ENCODE measurements at places on chromosomes 5 and 9.
A peak's percentile ranks its signal among the peaks of the same experiment; 100 is the strongest.

DNA sequence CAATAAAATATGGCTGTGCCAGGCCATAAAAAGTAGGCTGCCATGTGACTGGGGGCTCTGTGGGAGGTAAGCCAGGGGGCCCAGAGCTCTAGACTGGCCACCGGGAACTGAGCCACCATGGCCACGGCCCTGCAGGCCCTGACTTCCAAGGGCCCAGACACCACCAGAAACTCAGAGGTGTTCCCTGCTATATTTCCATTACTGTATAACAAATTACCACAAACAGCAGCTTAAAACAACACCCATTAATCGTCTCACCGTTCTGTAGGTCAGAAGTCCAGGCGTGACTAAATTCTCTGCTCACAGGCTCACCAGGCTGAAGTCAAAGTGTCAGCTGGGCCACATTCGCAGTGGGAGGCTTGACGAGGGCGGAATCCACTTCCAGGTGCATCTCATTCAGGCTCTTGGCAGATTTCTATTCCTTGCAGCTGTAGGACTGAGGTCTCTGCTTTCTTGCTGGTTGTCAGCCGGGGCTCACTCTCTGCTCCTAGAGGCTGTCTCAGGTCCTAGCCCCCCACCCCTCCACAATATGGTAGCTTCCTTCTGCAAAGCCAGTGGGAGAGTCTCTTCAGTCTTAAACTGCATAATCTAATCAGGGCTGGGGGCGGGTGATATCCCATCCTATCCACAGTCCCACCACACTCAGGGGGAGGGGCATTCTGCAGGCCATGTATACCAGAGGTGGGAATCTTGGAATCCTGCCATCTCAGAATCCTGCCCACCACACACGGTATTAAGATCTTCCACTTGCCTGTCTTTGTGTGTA is 125.4 kb downstream of the C5orf15 start:
- H3K36me3 ChIP-seq: no peaks in the 10 kb centered on the region
- no peak overlapping the region for H3K27ac ChIP-seq
- peaks cover 9% of the 10 kb centered on the region for H3K4me1 ChIP-seq
- no peak overlapping the region for H3K4me3 ChIP-seq
- peaks cover 48% of the 10 kb centered on the region for H3K27me3 ChIP-seq

- no peak for DNase-seq
- H3K27me3 ChIP-seq: peaks cover under 1% of the 10 kb centered on the region
- H3K27ac ChIP-seq: no peak overlapping the region
Measured at GRCh38 chr5:122177161-122177560, 47.8 kb downstream of the ZNF474 start.

GRCh38 chr5:122263352-122264030 is 48.5 kb upstream of the SNCAIP start:
- no peaks in the 10 kb centered on the region for H3K27me3 ChIP-seq
- H3K36me3 ChIP-seq: no peaks in the 10 kb centered on the region
- H3K4me3 ChIP-seq: no peak overlapping the region
- no peaks in the 10 kb centered on the region for H3K4me1 ChIP-seq
- no peak overlapping the region for H3K27ac ChIP-seq

- H3K27me3 ChIP-seq: no peaks in the 10 kb centered on the region
- no peak overlapping the region for H3K4me3 ChIP-seq
- peaks cover under 1% of the 10 kb centered on the region for H3K4me1 ChIP-seq
- H3K27ac ChIP-seq: no peak overlapping the region
- no peaks in the 10 kb centered on the region for H3K36me3 ChIP-seq
- DNase-seq: no peak
Measured at GRCh38 chr5:107359916-107360234, 310.9 kb downstream of the EFNA5 start.

DNA sequence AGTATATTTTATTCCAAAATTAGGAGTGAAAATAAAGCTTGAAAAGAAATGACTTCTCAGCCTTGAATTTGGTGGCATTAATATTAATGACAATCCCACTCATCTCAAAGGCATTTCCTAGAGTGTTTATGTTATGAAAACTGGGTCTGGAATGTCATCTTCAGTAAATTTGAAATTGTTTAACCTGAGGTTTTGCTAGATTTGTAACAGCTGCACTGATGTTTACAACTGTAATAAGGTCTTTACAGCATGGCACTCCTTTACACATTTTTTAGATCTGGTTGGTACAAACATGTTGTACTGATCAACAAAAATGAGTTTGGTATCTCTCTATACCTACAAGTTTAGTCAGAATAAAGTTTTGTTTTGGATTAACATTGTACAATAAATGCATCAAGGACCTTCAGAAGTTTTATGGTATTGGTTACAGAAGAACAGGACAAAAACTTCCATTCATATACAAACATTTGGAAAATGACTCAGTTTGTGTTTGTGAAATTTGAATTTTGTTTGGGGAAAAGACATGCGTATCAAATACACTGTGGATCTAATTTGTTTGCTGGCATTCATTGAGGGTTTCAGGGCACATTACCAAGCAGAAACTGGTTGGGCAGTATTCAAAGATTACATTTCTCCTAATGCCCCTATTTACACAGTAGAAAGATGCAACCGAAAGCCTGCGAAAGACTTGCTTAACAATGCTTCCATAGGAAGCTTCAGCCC is 11.6 kb downstream of the FANCC start:
- no peak for DNase-seq
- H3K36me3 ChIP-seq: peaks cover 4% of the 10 kb centered on the region
- H3K27ac ChIP-seq: no peak overlapping the region

- H3K36me3 ChIP-seq: no peaks in the 10 kb centered on the region
- no peak overlapping the region for H3K27ac ChIP-seq
- no peaks in the 10 kb centered on the region for H3K4me1 ChIP-seq
- H3K4me3 ChIP-seq: no peak overlapping the region
- H3K27me3 ChIP-seq: peaks cover 12% of the 10 kb centered on the region
Measured at GRCh38 chr9:134925011-134925511, 7.3 kb upstream of the FCN1 start.

GRCh38 chr5:146540414-146540813 is 24.4 kb upstream of the GPR151 start:
- H3K36me3 ChIP-seq: no peaks in the 10 kb centered on the region
- no peak overlapping the region for H3K4me3 ChIP-seq
- peaks cover 3% of the 10 kb centered on the region for H3K27me3 ChIP-seq
- H3K4me1 ChIP-seq: no peaks in the 10 kb centered on the region
- no peak overlapping the region for H3K27ac ChIP-seq

DNA sequence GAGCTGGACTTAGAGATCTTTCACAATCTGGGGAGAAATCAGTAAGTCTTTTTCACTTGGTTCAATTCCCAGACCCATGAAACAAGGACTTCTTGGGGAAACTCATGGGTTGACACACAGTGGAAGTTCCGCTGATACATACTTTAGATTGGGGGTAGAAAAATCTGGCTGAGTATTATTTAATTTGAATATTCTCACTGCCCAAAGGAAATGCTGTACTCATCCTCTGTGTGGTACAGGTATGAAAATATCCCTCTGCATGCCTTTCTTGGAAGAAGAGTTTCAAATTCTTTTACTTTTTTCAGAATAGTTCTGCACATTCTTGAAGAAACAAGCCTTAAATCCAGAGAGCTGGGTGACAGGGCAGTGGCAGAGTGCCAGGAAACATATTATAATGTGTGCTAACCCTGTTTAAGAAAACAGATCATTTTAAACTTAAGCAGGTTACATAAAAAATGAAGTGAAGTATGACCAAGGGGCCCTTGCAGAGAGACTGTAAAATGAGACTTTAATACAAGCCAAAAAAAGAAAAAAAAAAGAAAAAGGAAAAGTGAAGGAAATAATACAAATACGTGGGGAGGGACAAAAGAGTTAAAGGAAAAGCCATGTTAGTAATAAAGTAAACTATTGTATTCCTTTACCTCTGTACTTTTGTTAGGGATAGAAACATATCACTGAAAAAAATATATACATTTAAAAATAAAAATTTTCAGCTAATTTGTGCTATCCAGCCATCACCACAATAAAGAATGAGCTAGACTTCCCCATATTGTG is 173.4 kb upstream of the NR3C1 start:
- no peak for DNase-seq
- H3K4me3 ChIP-seq: no peak overlapping the region
- no peaks in the 10 kb centered on the region for H3K36me3 ChIP-seq

DNA sequence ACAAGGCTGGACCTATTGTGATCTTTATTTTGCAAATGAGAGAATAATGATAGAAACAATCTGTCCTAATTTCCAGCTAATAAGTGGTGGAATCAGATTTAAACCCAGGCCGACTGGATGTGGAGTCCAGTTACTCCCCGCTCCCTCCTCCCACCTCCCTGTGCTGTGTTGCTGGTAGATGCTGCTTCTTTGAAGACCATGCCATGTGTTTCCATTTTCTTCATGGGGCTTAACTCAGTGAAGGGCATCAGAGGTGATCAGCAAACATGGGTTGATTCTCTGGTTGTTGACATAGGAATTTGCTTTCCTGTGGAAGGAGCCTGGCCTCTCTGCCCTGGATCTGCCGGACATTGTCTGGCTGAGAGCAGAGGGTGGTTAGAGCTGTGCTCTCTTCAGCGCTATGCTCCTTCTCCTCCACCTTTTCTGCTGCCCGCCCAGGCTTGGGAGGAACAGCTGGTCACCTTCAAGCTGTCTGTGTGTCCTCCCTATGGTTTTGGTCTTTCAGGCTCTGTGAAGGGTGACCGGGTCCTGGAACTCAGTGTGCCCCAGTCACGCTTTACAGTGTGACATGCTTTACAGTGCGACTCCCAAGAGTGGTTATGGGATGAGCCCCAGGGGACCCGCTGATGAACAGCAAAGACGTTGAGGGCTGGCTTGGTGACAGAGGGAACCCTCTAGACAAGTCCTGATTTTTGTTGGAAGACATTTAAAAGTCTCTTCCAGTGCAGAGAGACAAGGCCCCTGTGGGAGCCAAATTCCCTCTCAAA is 68.4 kb upstream of the RPS23 start:
- H3K27ac ChIP-seq: no peak overlapping the region
- H3K4me3 ChIP-seq: no peak overlapping the region
- DNase-seq: no peak
- H3K36me3 ChIP-seq: no peaks in the 10 kb centered on the region
- peaks cover 26% of the 10 kb centered on the region for H3K4me1 ChIP-seq

- DNase-seq: peak; percentile 52
- no peaks in the 10 kb centered on the region for H3K36me3 ChIP-seq
- H3K27me3 ChIP-seq: no peaks in the 10 kb centered on the region
- H3K27ac ChIP-seq: peak overlapping the region; percentile 89
Measured at GRCh38 chr5:139385061-139386049, 2.3 kb upstream of the SLC23A1 start.

GRCh38 chr5:110203661-110204060 is 513.9 kb downstream of the MAN2A1 start:
- no peaks in the 10 kb centered on the region for H3K36me3 ChIP-seq
- H3K27ac ChIP-seq: no peak overlapping the region
- no peak for DNase-seq
- H3K27me3 ChIP-seq: no peaks in the 10 kb centered on the region
- H3K4me3 ChIP-seq: no peak overlapping the region

DNA sequence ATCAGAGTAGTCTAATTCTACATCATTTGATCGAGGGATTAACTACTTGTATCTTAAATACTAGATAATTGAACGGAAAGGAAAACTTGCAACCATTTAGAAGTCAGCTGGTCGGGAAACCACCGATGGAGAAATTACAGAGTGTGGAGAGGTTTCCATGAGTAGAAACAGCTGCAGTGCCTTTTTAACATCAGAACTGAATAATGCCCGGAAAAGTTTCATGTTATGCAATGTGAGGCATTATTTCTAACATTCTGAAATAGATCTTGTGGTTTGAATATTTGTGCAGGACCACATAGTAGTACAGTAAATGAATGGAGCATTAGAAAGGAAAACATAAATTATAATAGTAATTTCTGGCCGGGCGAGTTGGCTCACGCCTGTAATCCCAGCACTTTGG is 88.1 kb upstream of the RNF180 start:
- H3K27ac ChIP-seq: no peak overlapping the region
- H3K27me3 ChIP-seq: no peaks in the 10 kb centered on the region

- peaks cover 16% of the 10 kb centered on the region for H3K27me3 ChIP-seq
- no peaks in the 10 kb centered on the region for H3K4me1 ChIP-seq
- no peaks in the 10 kb centered on the region for H3K36me3 ChIP-seq
- H3K27ac ChIP-seq: no peak overlapping the region
Measured at GRCh38 chr5:6547498-6547897, 85.3 kb downstream of the NSUN2 start.

GRCh38 chr5:65721050-65721719 is 724 bp downstream of the SGTB start:
- H3K4me3 ChIP-seq: peak overlapping the region; percentile 92
- H3K36me3 ChIP-seq: peaks cover 9% of the 10 kb centered on the region
- H3K4me1 ChIP-seq: peaks cover 41% of the 10 kb centered on the region
- peak overlapping the region; percentile 89 for H3K27ac ChIP-seq
- DNase-seq: peak; percentile 40
- no peaks in the 10 kb centered on the region for H3K27me3 ChIP-seq

DNA sequence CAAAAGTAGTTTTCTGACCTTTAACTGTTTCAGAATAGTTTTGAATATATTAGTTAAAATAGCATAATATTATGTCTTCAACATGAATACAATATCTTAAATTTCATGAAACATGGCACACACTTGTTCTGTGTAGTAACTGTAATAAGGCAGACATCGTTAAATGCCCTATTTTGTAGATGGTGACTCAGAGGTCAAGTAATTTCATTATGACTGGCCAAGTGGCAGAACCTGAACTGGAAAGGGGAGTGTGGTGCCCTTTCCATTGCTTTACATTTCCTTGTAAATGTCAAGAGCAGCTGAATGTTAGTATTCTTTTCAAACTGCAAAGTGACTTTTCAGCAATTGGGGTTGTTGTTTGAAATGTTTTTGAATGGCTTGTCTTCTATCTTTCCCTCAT is 201.2 kb upstream of the CDKN2B start:
- no peaks in the 10 kb centered on the region for H3K27me3 ChIP-seq
- H3K27ac ChIP-seq: no peak overlapping the region
- H3K36me3 ChIP-seq: no peaks in the 10 kb centered on the region
- peaks cover 17% of the 10 kb centered on the region for H3K4me1 ChIP-seq
- no peak overlapping the region for H3K4me3 ChIP-seq

- no peaks in the 10 kb centered on the region for H3K4me1 ChIP-seq
- H3K27me3 ChIP-seq: no peaks in the 10 kb centered on the region
- no peak overlapping the region for H3K4me3 ChIP-seq
Measured at GRCh38 chr9:311841-312240, 97.2 kb downstream of the DOCK8 start.

- DNase-seq: no peak
- H3K27ac ChIP-seq: peak overlapping the region; percentile 75
- H3K36me3 ChIP-seq: peaks cover 52% of the 10 kb centered on the region
Measured at GRCh38 chr9:131579789-131580211, 34.5 kb downstream of the PRRT1B start.

DNA sequence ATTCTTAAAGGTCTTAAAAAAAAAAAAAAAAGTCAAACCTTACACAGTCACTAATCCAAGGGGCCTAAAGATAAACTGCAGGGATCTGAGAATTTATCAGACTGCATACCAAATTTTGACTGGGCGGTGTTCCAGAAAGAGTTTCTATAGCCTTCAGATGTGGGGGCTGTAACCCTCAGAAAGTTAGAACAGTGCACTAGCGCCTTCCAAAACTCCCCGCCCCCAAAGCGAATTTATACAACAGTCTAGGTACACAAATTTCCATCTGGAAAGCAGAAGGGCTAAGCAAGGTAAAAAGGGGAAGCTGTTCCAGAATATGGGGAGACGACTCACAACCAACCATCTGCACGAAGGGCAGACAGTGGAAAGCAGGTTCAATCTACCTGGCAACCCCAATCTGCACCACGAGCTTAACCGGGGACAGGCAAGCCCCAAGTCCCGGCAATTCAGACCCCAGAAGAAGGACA is 813 bp downstream of the ERMP1 start:
- peak overlapping the region; percentile 86 for H3K27ac ChIP-seq
- peaks cover 9% of the 10 kb centered on the region for H3K27me3 ChIP-seq
- H3K4me1 ChIP-seq: peaks cover 46% of the 10 kb centered on the region
- H3K4me3 ChIP-seq: peak overlapping the region; percentile 93
- peaks cover 39% of the 10 kb centered on the region for H3K36me3 ChIP-seq
